ENCODE measurements at places on chromosomes 3 and 15.

- DNase-seq, result no peak
Observed at GRCh38 chr15:31335989-31336592, 9.5 kb downstream of the KLF13 start.

DNA sequence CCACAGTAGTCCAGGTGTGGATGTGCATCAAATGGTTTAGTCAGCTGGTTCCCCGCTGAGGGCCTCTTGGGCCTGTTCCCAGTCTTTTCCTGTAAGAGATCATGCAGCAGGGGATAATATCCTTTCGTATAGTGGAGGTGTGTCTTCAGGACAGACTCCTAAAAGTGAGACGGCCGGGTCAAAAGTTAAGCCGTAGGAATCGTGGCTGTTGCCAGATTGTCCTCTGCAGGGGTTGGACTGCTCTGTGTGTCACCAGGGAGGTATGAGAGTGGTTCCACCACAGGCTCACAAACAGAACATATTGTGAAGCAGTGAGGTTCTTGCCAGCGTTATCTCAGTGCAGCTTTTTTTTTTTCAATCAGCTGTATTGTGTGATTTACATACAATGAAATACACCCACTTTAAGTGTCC, 95.0 kb downstream of the VGLL4 start:
- no peak for DNase-seq

DNA sequence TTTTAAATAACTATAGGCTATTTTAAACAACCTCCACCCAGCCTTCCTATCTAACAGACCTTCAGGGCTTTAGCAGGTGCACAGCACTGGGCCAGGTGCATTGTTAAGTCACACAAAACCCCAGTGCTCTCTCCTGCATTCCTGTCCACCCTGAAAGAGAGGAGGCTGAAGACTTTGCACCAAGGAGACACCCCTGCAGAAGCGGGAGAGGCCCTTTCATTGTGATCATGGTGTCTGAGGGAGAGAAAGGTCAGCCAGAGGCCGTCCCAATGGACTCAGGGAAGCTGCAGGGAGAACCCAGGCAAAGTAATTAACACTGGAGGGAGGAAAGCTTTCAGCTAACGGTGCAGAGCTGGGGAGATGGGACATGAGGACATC, 5.2 kb downstream of the LRIG1 start:
- DNase-seq, result no peak

GRCh38 chr3:151770956-151771355, 37.2 kb downstream of the AADACL2 start:
- no peak for DNase-seq

DNA sequence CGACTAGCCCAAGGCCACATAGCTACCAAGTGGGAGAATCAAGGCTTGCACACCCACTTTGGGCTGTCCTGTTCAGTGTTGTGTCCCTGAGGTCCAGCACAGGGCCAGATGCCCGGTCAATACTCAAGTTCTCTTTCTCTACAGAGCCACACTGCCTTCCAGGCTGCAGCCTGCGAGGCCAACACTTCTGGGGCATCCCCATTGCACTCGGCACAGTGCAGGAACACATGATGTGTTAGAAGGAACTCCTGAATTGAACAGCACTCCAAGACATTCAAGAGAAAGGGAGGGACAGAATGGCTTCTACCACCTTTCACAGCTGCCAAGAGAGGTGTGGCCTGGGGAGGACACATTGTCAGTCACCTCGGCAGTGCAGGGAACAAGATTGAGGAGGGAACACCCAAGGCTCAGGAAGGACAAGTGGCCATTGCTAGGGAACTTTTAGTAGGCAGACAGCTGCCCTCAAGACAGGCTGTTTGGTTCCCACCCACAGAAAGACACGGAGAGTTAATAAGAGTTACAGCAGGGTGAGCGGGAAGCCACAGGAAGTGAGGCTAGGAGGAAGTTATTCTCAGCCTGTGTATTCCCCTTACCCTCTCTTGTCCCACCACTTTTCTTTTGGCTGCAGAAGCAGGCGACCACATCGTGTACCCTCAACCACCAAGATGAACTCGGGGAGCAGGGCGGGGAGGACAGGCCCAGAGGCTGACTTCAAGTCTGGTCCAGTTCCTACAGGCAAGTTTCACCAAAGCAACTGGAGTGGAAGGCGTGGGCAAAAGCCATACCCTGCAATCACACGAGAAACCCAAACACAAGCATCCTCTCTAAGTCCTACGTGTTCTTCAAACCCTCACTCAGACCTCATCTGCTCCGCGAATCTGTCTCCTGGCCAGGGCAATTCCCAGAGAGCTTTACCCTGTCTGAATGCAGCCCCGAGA, 69.4 kb downstream of the SRGAP3 start:
- DNase-seq, result no peak

- no peak for DNase-seq
Observed at GRCh38 chr3:139940622-139941021, 5.6 kb downstream of the CLSTN2 start.

GRCh38 chr3:133375403-133375745, 24.5 kb upstream of the BFSP2 start:
- no peak for DNase-seq

- no peak for DNase-seq
Observed at GRCh38 chr3:197417911-197418618, 119.7 kb upstream of the DLG1 start.

DNA sequence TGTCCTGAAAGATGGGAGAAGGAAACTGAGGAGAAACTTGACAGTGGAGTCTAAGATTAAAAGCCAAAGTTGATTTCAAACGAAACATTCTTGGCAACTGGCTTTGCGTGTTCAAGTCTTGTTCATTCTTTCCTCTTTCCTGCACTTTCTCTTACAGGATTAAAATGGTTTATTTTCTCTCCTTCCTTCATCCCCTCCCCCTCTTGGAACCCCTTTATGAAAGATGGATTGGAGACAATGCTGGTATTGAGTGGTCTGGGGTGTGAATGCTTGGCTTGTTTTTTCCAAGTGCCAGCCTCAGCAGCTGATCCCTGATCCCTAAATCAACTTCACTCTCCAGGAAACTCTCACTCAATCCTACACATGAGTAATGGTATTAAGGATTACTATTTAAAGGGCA, 703 bp upstream of the LSAMP start:
- DNase-seq, result no peak

DNA sequence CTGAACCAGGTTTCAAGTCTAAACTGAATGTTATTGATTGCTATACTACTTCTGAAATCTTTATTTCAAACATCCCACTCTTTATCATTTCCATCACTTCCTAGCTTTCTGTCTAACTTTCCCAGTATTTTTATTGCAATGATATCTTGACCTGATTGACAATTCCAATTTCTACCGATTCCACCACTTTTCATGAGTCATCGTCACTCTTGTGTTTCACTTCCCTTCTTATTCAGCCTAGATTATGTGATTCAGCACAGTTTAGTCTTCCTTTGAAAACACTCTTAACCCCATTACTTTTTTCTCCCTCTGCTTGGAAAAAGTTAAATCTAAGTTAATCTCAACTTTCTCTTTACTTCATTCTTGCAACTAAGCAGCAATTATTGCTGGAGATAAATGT, 62.6 kb downstream of the SLC7A14 start:
- DNase-seq, result no peak

DNA sequence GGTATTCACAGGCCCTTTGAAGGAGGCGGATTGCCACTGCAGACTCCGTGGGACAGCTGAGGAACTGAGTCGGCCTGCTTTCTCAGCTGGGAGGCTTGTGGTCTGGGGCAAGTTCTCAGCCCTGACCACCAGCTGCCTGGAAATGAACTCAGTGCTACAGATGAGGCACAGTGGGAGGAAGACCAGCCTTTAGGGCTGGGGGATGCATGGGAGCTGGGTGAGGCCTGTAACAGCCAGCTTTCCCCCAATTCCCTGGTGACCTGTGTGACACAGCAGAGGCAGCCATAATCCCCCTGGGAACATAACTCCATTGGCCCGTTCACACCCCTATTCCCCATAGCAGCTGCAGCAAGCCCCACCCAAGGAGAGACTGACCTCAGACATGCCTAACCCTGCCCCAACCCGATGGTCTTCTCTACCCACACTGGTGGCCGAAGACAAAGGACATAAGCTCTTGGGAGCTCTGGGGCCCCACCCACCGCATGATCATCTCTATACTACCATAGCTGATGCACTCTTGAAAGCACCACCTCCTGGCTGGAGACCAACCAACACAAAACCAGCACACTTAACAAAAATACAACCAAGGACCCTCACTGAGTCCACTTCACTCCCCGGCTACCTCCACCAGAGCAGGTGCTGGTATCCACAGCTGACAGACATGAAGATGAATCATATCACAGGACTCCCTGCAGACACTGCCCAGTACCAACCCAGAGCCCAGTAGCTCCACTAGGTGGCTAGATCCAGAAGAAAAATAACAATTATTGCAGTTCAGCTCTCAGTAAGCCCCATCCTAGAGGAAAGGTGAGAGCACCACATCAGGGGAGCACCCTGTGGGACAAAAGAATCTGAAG, 24.9 kb downstream of the ZMAT3 start:
- no peak for DNase-seq

DNA sequence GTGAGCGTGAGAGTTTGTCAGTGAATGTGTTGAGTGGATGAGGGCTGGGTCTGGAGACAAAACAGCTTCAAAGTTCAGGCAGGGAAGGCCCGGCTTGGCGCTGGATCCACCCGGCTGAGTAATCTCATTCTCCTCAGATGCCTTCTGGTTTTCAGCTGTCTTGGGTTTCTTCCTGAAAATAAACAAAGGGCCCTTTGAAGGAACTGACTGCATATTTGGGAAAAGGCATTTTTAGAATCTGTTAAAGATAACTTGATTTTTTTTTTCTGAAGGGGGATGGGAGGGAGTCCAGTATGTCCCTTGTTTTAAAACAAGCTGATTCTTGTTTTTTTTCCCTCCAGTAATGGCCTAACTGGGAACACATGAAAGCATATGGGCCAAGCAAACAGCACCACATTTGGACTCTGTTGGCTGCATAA, 86.4 kb downstream of the TIGIT start:
- peak; percentile 61 for DNase-seq

Data from AG09309 (cell line).